NCI-H1930 (cell line): ENCODE measurements at places on chromosomes 7 and 10.

GRCh38 chr7:151088019-151088855, 2.0 kb downstream of the AGAP3 start:
- DNase-seq = no peak

DNA sequence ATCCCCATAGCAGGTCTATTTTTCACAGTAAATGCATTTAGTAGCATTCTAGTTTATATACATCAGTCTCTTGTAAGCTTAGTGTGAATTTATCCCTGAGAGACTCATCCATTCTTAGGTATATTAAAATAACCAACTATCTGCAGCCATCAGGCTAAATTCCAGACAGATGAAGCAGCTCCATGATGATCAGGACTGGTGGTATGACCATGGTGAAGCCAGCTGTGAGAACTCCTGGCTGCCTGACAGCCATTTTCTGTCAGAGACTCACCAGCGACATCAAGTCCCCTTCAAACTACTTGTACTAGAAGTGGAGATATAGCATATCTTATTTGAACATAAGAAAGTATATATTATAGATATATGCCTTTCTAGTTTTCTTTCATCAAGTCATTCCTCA, 70.3 kb upstream of the GSDME start:
- no peak for DNase-seq

DNA sequence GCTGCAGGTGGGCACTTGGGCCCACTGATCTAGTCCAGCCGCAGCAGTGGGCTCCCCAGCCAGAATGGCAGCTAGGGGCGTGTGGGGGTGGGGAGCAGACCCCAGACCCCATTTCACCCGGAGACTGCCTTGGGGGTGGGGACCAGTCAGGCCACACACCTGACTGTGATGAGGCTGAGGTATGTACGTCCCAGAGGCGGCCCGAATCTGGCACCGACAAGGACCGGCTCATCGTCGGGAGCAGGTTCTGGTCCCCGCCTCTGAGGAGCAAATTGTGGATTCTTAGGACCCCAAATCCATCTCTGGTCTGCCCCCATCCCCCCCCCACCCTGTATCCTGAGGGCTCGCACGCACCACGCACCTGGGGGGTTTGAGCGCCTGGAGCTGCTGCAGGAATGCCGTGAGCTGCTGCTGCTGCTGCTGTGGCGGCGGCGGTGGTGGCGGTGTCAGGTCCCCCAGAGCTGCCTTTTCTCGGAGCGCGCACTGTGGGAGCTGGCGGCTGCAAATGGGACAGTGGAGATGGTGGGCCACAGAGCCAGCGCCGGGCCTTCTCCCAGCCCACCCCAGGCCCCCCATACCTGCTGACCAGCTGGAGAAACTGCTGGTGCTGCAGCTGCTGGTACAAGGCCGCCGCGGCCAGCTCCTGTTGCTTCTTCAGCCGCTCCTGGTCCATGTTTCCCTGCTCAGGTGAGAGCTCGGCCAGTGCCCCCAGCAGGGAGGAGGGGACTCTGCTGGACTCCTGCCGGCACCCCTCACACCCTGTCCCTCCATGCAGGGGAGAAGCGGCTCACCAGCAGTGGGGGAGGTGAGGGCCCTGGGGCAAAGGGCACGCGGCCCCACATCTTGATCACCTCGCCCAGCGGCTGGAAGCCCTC, 10.2 kb downstream of the GIGYF1 start:
- DNase-seq = no peak

GRCh38 chr7:82444220-82444909, 788 bp upstream of the CACNA2D1 start:
- no peak for DNase-seq

GRCh38 chr7:106568680-106569499, 92.1 kb downstream of the CCDC71L start:
- DNase-seq = no peak

DNA sequence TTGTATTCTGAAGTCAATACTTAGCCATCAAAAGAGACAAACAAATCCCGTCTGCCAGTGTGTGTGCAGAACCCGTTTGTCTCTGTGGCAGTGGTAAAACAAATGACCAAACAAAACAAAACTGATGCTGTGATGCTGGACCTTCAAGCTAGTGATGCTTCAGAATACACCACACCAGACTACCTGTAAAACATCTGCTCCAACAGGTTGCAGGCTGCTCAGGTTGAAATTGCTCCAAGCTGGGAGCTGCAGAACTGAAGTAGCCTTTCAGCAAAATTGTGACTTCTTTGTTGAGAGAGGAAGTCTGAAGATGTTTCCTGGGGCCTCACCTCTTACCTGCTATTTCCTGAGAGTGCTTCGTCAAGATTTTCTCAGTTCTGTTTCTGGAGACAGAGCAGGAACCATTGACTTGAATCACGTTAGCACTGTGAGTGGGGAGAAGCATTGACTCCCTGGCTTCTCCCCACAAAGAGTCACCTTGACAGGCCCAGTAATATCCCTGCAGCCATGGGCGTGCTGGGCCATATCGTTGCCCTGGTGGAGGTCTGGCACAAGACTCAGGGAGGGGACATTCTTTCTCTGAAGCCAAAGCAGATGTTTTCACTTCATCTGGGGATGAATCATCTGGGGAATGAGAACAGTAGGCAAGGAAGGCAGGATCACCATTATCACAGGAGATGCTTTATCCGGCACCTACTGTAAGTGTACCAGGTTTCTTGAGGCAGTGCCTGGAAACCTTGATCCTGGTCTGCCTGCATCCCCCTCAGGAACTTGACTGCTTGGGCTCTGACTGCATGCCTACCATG, 80.2 kb downstream of the RBM20 start:
- DNase-seq = no peak

DNA sequence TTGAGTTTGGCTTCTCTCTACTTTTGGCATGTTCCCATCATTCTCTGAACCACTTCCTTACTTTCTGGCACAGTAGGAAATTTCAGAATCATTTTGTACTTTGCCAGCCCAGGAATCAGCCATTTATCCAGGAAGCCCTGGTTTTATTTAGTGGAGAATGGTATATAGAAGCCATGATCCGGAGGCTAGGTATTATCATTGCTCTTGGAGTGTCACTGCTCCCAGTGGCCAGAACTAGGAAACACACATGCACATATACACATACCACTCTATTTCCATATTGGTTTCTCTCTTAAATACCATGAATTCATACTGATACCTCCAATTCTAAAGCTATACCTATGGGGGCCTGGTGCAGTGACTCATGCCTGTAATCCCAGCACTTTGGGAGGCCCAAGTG, 36.3 kb downstream of the SUFU start:
- no peak for DNase-seq
